ENCODE measurements at places on chromosomes 4 and X.

DNA sequence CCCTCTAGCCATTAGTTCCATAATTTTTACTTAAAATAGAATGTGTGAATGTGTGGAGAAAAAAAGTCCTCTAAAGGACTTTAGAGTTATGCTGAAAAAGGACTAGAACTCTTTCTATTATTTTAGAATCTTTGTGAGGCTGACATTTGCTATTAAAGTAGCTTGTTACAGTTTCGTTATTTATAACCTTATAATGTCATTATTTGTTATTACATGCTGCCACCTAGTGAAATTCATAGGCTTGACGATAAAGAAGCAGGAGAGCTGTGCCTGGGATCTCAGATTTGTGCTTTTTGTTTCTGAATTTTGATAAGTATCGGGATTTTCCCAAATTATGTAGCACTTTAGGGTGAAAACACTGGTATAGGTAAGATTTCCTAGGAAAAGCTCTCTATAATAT, 38.5 kb upstream of the TAPT1 start:
- peak; percentile 33 for DNase-seq

GRCh38 chr4:77582711-77583110, 22.9 kb upstream of the CXCL13 start:
- DNase-seq, result no peak

DNA sequence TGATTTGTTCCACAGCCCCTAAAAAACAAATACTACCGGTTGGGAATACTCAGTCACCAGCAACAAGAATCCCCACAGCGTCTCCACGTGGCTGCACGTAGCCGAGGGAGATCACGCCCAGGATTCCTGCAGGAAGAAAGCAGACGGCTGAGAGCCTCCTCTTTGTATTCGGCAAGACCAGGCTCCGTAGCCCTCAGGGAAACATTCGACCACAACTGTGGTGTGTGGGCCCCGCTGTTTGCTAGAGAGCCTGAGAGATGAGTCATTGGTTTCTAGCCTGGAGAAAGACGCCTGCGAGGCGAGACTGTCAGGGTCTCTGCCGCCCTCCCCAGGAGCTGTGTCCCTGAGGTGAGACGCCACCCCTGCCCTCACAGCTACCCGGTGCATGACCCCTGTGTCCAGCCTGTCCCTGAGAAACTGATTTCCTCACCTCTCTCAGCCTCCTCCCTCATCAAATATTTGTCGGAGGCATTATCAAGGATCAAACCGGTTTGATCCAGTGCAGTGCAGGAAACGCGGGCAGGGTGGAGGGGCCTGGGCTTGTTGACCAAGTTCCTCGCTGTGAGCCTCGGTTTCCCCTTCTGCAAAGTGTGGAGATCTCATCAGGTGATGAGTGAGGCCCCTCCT, 4.7 kb upstream of the S100P start:
- DNase-seq, result peak; percentile 85

- DNase-seq, result no peak
Measured at GRCh38 chr4:98293104-98293887, 32.1 kb downstream of the RAP1GDS1 start.

DNA sequence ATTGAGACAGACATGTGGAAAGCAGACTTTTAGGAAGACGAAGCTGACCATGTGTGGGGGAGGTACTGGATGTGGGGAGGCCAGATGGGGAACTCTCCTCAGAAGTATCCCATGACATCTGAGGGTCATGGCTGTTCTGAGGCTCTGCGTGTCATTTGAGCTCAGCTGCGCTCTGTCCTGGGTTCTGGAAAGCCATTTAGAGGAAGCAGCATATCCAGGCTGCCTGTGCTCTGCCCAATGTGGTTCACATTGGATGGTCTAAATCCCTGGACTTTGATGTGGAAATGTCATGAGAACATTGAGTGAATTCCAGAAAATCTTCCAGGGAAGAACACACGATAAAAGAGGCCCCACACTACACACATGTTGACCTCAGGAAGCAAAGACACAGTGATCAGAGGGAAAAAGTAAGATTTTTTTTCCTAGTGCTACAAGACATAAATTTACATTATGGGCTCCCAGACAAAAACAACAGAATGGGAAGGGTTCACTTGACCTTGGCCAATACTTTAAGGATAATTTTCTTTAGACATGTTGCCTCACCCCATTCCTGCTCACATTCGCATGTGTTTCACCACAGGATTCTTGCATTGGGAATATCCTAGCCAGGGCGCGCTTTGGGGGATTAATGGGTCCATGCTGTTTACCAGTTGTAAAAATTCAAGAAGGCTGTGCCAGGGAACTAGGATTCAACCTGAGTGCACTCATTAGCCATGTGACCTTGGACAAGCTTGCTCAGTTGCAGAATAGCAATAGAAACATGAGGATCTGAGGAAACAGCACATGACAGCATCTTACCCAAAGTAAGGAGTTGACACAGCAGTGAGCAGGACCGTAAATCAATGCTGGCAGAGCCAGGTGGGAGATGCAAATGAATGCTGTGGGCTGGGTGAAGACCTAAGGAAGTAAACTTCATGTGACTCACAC, 73.2 kb upstream of the C1QTNF7 start:
- DNase-seq, result no peak

DNA sequence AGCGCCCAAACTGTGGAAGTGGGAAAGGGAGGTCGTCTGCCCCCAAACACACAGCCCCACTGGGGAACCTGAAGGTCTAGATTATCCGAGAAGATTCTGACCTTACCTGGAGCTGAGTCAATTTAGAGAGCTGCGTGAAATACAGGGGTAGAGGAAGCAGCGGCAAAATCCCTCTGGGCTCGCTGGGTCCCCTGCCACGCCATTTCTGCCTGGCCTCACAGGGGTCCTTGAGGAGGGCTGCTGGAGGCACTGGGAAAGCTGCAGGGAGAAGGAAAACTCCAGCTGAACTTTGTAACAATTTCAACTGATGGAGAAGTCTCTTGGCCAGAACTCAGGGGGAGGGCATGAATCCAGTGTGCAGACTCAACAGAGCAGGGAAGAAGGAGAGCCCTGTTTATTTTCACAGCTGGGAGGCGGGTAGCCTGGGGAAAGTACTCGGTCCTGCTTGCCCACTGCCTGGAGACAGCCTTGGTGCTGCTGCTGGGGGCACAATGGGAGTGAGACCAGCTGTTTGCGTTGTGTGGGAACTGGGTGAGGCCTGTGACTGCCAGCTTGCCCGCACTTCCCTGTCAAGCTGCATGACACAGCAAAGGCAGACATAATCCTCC, 93.2 kb upstream of the MAPK10 start:
- peak; percentile 22 for DNase-seq

DNA sequence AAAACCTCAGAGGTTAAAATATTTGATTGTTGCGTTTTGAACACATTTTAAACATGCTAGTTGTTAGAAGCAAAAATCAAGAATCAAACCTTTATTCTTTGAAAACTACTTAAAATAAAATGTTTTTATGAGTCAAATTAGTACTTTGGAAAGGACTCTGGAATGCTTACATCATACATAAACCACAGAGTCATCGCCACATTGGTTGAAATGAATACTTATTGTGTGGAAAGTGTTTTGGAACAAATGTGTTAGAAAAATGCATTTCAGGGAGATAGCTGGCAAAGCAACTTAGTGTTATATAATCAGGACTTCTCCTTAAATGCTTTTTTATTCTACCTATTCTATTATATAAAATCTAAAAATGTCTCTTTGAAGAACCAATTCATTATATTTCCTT, 49.4 kb upstream of the CAMK2D start:
- DNase-seq, result peak; percentile 75

DNA sequence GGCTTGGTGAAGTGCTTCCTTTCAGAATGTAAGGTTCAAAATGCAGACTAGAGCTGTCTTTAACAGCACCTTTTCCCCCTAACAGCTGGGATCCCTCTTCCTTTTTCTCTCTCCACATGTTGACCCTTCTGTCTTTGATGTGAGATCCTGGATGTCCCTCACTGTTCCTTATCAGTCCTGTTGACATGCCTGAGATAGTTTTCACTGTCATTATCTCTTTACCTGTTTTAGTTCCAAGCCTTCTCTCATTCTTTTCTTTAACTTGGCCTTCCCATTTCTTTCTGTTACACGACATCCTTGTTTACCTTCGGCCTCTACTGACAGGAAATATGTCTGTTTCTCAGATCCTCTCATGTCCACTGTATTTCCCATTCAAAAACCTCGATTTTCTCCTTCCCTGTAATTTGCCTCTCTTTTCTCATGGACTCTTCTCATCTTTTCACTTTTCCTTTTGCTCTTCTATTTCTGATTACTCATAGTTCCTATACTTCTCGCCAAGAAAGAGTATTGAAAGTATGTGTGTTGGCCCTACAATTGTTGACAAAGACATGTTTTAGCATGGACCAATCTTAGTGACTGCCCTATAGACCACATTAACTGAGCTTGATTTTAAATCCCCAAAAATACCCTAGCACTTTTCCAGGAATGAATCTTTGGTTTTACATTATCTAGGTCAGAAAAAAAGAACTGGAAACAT, 1.2 kb upstream of the SOWAHB start:
- DNase-seq, result no peak

GRCh38 chr4:125796138-125796537, 481.4 kb downstream of the FAT4 start:
- DNase-seq, result no peak

DNA sequence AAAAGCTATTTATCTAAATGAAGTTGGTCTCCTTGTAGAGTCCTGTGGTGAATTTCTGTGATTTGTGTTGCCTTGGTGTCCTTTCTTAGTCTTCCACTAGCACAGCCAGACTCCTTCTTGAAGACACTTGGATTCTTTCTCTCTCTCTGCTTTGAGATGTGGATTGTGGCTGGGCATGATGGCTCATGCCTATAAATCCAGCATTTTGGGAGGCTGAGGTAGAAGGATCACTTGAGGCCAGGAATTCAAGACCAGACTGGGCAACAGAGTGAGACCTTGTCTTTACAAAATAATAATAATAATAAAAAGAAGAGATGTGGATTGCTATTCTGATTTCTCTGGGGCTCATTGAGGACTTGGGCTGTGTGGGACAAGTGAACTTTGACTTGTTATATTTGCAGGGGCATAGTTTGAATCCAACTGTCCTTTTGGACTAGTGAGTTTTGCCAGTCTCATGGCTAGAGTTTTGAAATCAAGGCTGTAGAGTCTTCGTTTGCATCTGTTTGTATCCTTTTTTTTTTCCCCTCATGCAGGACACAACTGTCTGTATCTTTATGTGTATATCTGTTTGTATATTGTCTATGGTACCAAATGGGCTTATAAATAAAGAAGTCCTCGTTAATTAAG, 11.1 kb upstream of the SMIM14 start:
- no peak for DNase-seq

DNA sequence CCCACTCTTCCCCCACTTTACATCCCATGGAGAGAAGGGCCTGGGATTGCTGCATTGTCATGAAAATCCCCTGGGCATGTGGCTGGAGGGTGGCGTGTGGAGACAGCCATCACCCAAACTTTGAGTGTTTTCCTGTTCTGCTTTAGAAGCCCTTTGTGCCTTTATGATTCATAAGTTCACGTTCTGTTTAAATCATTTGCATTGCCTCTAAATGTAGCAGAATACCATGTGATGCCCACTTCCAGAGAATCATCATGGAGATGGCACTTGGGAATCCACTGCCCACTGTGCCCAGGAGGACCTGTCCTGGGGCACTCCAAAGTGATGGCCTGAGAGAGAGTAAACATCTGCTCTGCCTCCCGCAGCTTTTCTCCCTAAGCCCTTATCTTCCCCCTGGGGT, 52.8 kb downstream of the MED28 start:
- no peak for DNase-seq

DNA sequence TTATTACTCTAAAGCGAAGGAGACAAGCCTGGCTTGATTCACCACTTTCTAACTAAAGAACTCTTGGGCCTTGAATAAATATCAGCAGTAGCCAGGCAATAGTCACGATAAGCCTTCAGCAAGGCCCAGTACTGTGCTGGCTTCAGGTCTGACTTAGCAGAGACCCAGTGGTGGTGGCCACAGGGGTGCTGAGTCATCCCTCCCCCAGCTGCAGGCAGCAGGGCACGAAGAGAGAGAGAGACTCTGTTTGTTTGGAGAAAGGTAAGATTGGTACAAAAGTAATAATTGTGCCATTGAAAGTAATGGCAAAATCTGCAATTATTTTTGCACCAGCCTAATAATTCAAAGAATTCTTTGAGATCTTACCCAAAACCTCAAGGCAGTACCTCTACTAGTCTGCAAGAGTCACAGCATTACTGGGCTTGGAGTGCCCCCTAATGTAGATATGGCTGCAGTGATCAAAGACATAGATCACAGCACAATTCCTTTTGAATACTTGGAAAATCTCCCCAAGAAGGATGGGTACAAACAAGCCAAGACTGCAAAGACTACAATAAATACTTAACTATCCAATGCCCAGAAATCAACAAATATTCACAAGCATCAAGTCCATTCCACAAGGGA, 159.5 kb upstream of the USP38 start:
- DNase-seq, result no peak

DNA sequence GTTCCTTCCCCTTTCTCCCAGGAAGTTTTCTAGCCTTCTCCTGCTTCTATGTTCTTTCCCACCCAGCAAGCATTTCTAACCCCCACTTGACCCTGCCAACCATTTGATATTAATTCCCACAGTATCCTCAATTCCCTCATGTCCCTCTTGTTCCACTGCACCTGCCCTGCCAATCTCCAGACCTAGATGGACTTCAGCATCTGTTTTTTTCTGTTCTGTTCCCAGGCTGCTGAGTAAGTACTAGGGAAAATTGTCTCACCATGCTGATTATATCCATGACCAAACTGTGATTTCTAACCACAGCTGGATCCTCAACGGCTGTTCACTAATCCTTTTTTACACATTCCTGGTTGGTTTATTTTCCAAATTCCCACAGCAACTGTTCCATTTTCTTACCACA, 37.7 kb downstream of the CLCN5 start:
- no peak for DNase-seq
